ENCODE measurements at places on chromosomes 4 and X.
A peak's percentile ranks its signal among the peaks of the same experiment; 100 is the strongest.

DNA sequence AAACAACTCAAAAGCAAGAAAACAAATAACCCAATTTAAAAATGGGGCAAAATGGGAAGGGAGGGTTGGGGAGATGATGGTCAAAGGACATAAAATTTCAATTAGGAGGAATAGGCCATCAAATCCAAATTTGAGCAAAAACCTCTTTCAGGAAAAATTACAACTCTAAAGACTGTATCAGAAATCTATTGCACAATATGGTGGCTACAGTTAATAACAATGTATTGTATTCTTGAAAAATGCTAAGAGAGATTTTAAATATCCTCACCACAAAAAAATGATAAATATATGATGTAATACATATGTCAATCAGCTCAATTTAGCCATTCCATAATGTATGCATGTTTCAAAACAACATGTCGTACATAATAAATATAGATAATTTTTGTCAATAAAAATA is 60.7 kb downstream of the RELL1 start:
- DNase-seq: no peak

DNA sequence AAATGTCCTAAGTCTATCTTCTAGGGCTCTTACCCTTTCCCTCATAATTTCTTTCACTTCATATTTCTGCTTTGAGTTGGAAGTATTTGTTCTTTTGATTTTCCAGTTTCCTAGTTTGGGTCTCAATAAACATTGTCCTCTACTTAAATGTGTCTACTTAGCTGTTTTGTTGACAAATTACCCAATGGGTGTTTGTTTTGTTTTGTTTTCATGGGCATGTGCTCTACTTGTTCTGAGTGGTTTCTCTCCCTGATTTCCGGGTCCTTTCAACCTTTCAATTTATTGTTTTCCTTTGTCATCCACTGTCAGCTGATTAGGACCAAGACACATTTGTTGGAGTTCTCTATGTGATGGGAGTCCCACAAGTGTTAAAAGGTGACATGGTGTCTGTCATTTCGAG is 1181.4 kb downstream of the RPA4 start:
- DNase-seq: no peak

GRCh38 chrX:3435057-3435456 is 88.6 kb upstream of the MXRA5 start:
- no peak for DNase-seq

DNA sequence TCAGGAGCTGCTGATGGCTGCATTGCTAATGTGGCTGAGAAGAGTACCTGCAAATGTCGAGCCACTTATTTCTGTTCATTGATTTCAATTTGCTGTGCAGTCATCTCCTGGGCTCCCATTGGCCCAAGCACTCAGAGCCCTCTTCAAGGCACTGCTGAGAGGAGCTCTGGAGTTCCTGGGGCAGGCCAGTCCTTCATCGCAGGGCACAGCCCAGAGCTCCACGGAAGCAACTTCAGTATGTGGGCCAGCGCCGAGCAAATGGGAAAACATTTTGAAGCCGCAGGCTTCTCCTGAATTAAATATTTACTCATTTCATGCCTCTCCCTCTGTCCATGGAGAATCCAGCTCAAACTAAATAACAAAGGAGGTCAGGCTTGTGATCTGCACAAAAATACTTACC is 383.3 kb downstream of the BCOR start:
- peak; percentile 47 for DNase-seq

GRCh38 chr4:124433044-124433443 is 279.5 kb downstream of the ANKRD50 start:
- DNase-seq: no peak

DNA sequence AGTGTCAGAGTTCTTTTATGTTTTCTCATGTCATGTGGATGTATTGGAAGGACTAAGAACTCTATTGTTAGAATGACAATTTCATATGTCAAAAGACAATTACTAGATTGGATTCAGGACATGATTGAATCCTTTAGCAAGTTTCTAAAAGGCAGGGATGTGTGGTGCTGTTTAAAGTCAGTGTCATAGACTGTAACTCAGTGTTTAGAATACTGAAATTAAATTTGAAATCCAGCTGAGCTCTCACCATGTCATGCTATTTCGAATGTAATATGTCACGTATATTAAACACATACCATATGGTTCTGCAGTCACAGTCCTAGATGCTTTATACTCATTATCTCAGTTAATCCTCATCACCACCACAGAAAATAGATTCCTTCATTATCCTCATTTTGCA is 7.8 kb downstream of the GUCY1B1 start:
- no peak for DNase-seq

- no peak for DNase-seq
These were observed 1.6 kb downstream of the PAPSS1 start for GRCh38 chr4:107718351-107718965.

DNA sequence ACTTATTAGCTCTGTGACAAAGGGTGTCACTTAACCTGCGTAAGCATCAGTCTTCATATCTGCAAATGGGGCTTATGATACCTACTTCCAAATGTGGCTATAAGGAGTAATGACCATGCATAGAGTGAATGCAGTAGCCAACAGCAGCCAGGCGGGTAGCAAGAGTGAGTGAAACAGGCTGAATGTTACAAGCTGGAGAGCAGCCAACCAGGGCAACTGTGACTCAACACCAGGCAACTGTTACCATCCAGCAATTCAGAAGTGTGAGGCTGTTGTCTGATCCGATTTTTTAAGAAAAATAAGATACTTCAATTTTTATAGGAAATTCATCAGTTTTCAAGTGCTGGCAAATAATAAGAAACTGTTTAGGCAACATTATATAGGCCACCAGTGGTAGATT is 270.2 kb upstream of the TAPT1 start:
- no peak for DNase-seq

GRCh38 chr4:137076908-137077307 is 455.4 kb downstream of the PCDH18 start:
- DNase-seq: no peak

DNA sequence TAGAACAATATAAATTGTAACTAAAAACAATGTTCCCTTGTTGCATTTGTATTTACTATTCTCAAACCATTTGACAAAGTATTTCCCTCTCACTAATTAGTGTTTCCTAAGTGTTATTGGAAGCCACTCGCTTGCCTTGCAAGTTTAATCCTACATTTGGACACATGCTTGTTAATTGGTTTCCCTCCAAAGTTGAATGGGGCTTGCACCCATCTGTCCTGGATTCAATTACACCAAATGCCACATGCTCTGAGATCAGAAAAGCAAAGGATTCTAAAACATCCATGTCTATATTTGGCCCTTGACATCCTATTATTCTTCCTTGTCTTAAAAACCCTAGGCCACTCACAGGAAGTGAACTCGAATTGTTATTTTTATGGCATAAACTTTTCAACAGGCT is 146.6 kb downstream of the AMELX start:
- no peak for DNase-seq

DNA sequence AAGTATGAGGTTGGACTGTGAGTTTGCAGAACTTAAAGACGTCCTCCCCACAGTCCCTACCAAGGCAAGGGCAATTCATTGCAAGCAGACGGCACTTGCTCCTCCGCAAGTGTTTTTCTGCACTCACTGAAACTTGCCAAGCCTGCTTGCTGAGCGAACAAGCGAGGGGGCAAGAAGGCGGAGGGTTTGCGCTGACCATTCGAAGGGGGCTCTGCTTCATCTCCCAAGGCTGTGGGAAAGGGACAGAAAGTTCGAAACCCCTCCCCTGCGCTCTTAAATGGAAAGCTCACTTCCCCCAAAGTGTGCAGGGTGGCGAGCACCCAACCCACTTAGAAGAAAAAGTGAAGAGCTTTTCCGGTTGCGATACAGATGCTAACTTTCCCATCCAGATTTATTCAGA is 1.4 kb downstream of the MID1 start:
- DNase-seq: no peak

DNA sequence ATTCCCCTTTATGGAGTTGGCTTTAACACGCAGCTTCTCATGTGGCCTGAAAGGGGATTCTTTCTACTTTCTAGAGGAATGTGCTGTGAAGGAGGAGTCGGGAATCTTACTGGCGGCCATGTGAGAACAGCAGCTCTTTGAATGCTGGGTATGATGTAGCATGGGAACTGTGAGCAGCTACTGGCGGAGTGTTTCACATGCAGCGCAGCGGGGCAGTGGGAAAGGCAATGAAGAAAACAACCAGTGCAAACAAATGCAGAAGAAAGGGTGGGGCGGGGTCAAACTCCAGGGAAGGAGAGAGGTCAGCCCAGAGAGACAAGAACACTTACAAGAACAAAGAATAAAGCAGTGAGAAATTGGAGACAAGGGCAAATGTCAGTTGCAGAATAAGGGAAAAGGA is 363.8 kb upstream of the FTHL17 start:
- DNase-seq: no peak

- DNase-seq: peak; percentile 73
These were observed 760 bp downstream of the UGT8 start for GRCh38 chr4:114599231-114599902.

DNA sequence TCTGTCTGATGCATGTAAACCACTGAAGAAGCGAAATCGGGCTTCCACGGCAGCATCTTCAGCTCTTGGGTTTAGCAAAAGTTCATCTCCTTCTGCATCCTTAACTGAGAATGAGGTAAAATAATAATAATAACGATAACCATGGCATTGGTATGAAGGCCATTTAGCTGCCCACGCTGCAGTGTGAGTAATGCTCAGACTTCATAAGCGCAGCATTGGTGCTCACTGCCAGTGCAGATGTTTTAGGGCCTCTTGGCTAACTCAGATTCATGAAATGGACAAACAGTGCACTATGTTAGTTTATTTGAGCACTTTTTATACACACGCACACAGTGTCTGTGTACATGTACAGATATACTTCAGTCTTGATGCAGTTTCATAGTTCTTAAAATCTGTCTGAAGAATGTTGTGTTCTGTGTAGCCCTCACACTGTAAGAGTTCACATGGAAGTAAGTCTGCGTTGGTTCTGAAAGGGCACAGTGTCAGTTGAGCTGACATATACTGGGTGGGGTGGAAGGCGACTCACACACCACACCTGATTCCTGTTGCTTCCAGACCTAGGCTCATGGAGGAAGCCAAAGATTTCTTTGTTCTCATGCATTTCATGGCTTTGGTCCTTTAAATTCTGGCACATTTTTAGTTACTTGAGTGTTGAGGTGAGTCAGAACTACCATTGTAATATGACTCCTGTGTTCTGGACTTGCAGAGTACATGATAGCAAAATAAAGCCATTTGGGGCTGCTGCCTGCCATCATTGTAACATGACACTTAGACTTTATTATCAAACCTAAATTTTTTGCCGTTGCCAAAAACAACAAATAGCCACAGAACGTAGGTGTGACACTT is 68.7 kb downstream of the NSD2 start:
- no peak for DNase-seq

DNA sequence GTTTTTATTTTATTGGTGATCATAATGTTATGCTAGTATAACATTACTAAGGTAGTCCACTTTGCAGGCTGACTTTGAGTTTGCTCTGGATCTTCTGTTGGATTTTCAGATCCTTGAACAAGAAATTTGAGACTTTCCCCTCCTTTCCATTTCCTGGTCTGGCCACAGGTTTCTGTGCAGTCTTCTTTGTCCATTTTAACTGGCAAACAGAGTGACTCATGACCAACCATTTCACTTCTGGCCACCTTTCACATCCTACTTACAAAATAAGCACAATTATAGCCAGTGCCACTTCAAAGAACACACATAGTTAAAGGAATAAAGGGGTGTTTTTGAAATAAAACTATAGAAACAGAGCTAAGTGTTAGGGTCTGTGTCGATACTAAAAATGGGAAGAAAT is 8.4 kb downstream of the ANK2 start:
- peak; percentile 66 for DNase-seq

DNA sequence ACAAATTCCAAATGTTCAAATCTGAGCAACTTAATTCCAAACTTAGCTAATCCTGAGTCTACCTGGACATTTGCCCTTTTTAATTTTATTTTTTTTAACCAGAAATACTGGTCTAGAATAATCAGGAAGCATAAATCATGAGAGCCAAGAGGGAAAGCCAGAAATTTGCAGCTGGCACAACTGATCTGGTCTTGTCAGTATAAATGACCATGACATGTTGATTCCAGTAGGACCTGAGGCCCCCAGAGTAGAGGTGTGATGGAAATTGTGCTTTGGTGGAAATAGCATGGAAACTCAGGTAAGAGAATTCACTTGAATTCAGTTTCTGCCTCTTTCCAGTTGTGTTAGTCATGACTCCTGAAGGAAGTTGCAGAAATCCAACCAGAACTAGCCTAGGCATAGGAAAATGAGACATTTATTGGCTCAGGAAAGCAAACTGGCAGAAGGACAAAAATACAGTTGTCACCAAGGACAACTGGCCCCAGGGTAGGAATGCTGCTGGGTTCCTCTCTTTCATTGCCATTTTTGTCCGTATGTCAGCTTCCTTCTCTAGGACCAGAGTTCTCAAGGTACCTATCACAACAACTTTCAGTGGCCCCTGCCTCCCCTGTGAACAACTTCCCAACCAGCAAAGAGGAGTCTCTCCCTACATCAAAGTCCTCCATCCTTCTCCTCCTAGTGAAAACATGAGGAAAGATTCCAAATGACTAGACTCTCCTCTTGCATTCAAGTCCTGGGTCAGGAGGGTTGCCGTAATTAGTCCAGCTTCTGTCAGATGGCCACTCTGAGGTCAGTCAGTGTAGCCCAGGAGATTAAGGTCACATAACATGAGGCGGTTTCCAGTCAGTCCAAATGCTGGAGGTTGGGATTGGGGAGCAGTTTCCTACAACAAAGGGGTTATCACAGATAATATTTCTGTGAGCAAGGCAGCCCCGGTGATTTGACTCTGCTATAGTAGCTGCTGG is 29.3 kb upstream of the MYOZ2 start:
- DNase-seq: no peak

DNA sequence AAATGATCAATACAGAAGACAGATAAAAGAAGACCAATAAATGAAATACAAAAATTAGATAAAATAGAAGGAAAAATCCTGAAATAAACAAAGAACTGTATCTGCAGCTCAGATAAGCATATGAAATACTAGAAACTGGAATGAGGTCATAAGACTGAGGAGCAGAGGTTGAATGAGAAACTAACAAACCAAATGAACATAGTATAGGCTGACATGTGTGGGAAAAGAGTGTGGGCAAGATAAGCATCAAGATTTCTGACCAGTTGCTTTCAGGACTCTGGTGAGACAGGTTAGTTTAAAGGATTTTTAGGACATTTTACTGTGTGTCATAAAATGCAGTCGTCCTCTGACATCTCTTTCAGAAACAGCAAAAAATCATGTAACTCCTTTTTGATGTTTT is 2073.2 kb upstream of the TENM3 start:
- DNase-seq: no peak

GRCh38 chr4:40020221-40020620 is 36.4 kb upstream of the N4BP2 start:
- DNase-seq: no peak

GRCh38 chr4:159542296-159542695 is 439.4 kb downstream of the RAPGEF2 start:
- no peak for DNase-seq

GRCh38 chr4:82358847-82359246 is 14.9 kb downstream of the HNRNPD start:
- DNase-seq: no peak

- no peak for DNase-seq
These were observed 115.7 kb upstream of the FAM9B start for GRCh38 chrX:9149501-9150245.

DNA sequence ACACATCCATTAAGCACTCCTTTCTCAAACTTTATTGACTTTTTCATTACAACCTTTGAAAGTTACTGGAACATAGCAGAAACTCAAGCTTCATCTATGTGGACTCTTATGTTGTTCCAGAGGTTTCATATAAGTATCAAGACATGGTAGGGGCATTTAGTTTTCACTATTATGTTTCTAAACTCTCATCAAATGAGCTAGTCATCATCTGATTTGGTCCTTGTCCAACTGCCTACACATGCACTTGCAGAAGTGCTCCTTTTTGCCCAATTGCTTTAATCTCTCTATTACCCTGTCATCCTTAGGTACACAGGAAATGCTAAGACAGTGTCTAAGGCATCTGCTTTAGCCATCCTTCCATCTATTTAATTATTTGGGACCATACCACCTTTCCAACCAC is 42.2 kb upstream of the EPGN start:
- DNase-seq: no peak

Measured in NCI-H146 (cell line).